ENCODE measurements at places on chromosomes 6 and 20.

DNA sequence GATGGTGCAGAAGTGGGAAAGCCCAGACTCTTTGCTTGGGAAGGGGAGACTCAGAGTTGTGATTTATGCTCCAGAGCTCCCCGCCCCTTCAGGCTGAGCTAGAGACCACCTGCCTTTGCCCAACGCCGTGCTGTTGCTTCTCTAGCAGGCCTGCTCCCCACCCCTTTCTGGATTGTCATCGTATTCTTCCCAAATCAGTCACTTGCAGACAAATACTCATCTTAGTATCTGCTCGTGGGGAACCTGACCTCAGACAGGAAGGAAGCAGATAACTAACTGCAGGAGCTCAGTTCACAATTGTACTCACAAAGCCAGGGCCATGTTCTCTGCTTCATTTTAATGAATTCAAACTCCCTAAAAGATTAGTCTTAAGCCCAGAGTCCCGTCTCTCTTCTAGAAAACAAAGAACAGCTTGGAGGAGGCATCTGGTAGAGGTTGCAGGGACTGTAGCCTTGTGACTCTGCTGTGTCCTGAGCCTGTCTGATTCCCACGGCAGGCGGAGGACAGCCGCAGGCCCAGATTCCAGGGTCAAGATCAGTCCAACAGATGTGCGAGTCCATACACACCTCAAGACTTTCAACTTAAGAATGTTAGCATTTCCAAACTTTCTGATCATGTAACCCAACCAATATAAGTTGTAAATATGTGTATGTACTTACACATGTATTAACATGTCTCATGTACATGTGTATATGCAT lies 57.2 kb upstream of the GGTLC1 start:
- no peak for DNase-seq

- no peak for DNase-seq
These were observed 537 bp downstream of the CSTF1 start for GRCh38 chr20:56392881-56393482.

- no peak for DNase-seq
These were observed 3.1 kb downstream of the CHMP4B start for GRCh38 chr20:33814238-33814712.

DNA sequence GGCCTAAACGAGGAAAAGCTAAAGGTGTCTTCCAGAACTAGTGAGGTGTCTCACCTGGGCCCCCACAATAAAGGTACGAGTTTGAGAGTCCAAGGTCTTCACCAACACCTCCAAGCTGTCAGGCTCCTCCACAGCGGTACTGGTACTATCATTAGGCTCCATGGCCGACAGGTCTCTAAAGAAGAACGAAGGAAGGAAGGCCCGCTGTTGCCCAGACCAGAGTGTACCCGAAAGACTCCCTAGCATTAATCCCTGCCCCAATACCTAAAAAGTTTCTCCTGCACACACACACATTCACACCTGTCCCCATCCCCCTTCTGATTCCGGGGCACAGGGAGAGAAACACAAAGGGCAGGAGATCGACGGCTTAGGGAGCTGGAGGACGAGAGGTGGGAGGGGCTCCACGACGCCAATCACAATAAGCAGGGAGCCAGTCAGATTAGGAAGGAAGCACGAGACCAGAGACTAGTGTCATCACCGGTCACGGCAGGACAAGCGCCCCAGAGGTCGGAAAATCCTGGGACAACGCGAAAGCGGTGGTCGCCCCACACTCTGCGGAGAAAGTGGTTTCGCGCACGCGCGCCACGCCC lies 764 bp downstream of the BAG6 start:
- peak; percentile 81 for DNase-seq
